Suppressor macrophage (primary cell): ENCODE measurements at places on chromosomes 2 and 18.
A peak's percentile ranks its signal among the peaks of the same experiment; 100 is the strongest.

DNA sequence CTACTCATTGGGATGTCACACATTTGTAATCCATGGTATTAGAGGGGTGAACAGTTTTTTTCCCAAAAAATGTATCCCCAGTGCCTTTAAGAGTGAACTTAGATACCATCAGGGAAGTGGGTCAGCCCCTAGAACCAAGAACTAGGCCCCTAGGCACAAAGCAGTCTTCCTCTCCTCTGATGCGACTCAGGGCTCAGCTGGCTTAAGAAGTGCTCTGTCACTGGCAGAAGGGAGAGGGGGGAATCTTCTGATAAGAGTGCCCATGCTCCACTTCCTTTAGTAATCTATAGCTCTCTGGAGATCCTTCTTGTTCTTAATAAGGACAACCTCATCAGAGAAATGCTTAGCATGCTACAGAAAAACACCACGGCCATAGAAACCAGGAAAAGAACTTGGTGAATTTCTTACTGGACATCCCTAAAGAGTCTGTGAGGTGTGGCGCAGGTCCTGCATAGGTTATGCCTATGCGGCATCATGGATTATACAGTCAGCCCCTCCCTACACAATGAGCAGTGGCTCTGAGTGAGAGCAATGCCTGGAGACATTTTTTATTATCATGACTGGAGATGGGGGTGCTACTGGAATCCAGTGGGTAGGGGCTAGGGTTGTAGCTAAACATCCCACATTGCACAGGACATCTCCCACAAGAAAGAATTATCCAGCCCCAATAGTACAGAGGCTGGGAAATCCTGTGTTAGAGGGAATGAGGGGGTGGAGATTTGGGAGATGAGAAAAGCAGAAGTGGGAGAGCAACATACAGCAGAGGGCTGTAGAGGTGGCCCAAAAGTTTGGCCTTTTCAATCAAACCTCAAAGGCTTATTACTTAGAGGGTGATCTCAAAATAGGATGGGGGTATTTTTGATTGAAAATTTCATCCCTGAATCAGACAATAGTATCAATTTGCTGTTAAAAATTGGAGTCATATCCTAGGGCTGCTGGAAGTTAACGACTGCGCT is 21.7 kb upstream of the ZNF385B start:
- no peak for DNase-seq

DNA sequence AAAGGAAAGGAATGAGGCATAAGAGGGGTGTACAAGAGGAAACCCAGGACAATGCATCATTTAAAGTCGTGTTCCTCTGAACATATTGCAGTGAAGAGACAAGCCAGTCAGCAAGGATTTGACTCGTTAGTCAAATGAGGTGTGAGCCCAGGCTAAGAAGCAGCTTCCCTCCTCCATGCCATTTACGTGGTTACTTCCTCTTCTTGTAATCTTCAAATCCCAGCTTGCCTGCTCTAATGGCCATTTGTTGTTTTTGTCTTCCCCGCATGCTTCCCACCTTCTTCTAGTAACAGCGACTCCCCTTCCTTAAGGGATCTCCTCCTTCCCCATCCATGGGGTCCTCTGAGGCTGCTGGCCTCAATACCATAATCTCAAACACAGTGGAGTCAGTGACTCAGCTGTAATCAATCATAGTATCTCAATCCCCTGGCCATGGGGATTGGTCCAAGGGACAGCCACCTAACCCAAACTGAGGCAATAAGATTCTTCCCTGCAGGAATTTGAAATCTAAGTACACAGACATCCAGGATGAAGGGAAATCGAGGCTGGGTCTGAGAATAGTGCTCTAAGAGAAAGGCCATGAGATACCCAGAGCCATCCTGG is 37.6 kb downstream of the SLC14A1 start:
- peak; percentile 58 for DNase-seq

- peak; percentile 61 for DNase-seq
Observed at GRCh38 chr2:40384714-40385113, 67.2 kb downstream of the SLC8A1 start.

DNA sequence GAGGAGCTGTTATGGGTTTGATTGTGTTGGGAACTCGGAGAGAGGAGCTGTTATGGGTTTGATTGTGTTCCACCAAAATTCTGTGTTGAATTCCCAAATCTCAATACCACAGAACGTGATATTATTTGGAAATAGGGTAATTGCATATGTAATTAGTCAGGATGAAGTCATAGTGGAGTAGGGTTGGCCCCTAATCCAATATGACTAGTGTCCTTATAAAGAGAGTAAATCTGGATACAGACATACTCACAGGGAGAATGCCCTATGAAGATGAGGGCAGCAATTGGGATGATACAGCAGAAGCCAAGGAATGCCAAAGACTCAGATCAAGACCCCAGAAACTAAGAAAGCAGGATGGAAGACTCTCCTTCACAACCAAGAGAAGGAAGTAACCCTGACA is 1023.2 kb upstream of the ZEB2 start:
- DNase-seq: no peak

- peak; percentile 32 for DNase-seq
Observed at GRCh38 chr2:241636182-241637017, 558 bp downstream of the THAP4 start.

DNA sequence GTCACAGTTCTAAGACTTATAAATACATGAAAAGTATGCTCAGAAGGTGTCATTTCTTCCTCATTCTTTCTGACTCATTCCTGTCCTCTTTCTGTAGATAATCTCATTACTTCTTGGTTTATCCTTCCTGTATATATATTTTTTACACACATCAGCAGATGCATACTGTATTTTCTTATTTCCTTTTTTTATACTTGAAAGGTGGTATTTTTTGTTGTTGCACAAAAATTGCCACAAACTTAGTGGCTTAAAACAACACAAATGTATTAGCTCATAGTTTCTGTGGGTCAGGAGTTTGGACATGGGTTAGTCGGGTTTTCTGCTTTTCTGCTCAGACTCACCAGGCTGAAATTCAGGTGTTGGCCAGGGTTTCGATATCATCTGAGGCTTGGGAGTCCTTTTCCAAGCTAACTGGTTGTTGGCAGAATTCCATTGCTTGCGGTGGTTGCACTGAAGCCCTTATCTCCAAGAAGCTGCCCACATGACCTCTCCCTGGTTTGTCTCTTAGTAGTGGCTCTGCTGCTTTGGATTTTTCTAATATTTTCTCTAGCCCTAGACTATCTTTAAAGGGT is 162.6 kb downstream of the FMNL2 start:
- peak; percentile 52 for DNase-seq

DNA sequence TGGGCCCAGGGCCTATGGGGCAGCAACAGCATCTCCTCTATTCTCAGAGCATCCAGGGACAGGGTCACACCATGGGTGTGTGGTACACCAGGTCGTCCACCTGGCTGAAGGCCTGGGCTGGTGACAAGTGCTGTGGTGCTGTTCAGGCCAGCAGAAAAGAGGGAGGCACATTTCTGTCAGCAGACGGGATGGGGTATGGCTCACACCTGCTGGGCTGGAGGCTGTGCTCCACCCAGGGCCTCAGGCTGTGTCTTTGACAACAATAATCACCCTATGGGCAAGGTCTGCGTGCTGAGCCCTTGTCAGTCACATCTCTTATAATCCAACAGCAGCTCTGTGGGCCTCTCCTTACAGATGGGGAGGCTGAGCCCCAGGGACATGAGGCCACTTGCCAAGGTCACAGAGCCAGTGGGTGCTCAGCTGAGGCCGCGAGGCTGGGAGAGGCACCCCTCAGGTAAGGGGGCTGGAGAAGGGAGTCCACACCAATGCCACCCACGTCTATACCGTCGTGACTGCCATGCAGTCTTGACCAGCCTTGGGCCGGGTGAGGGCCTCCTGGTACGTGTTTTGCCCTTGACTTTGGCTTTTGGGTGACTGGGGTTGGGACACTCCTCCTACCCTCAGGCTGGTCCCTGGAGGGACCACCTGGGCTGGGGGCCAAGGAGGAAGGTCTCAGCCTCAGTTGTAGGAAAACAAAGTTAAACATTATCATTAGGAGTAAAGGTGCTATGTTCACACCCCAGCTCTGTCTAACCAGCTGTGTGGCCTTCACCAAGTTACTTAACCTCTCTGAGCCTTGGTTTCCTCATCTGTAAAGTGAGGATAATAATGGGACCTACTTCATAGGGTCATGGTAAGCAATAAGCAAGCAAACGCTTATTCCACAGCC is 5.6 kb upstream of the HS6ST1 start:
- no peak for DNase-seq
